CD4-positive, alpha-beta T cell treated with Interleukin-4 for 1 hour (primary cell): ENCODE measurements at places on chromosomes 2 and 18.

- no peak for DNase-seq
Measured at GRCh38 chr18:31255953-31256352, 62.0 kb upstream of the DSG1 start.

DNA sequence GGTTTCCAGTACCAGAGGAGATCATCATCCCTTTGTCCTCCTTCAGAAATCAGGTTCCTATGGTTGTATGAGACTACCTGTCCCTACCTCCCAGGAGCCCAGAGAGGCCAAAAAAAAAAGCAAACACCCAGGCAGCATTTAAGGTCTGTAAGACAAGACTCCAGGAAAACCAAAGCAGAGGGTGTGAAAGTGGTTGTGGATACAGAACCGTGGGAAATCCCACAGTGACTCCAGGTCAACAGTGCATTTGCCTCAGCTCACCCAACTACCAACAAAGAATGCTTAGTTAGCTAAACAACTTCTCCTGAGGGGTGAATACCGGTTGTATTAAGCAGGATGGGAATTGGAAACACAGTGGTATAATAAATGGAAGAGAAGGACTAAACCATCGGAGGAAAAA, 83.6 kb downstream of the LBH start:
- DNase-seq = no peak

GRCh38 chr2:55111570-55112228, 61.4 kb upstream of the RTN4 start:
- peak; percentile 60 for DNase-seq

DNA sequence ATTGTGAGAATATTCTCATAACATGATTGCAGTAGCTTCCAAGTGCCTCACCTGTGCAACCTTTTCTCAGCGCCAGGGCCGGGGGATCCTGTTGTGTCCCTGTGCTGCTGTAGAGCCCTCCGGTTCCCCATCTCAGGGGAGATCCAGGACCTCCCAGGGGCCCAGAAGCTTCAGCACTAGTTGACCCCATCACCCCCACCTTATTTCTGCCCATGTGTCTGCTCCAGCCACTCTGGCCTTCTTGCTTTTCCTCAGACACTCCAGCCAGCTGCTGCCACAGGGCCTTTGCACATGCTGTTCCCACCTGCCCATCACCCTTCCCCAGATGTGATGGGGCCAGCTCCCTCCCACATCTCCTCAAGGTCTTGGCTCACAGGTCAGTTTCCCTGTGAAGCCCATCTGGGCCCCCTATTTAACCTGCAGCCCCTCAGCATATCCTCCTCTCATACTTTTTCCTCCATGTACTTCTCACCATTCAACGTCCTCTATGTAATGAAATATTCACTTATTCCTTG, 226.5 kb downstream of the SEPTIN10 start:
- no peak for DNase-seq

- DNase-seq = no peak
Measured at GRCh38 chr18:58101291-58101794, 57.3 kb downstream of the NEDD4L start.

DNA sequence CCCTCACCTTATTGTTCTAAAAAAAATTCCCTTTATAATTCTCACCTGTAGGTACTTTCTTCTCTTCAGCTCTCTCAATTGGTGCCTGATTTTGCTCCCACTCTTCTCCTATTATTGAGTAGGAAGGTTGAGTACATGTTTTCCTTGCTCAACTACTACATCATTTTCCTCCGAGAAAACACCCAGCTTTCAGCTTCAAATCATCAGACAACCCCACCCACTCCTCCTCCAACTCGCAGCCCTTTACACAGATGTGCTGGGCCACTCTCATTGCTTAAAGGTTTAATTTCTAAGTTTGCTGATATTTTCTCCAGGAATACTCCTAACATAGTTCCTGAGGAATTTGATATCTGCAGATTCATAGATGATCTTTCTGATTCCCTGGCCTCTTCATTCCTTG, 734.4 kb upstream of the ZEB2 start:
- DNase-seq = no peak

DNA sequence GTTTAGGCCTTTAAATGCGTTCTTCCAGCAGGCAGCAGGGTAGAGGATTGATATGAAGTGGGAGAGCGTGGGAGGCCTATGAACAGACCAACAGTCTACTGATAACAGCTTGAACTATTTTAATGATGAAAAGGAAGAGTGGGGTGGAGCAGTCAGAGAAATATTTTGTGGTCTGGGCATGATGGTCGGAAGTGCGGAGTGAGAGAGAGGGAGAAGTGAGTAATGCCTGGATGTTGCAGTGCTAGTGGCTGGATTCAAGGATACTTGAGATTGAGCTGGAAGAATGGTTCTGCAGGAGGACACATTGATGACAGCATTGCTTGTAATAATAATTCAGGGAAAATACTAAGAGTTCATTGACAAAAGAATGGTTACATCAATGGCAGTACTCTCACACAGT, 151.0 kb upstream of the DAPL1 start:
- DNase-seq = no peak

GRCh38 chr2:223856584-223856983, 19.2 kb upstream of the AP1S3 start:
- DNase-seq = no peak

- DNase-seq = no peak
Measured at GRCh38 chr2:240921995-240922244, 15.8 kb downstream of the CROCC2 start.

- DNase-seq = no peak
Measured at GRCh38 chr2:157991932-157992331, 109.7 kb upstream of the UPP2 start.

- DNase-seq = no peak
Measured at GRCh38 chr2:207802650-207803049, 32.9 kb upstream of the FZD5 start.

DNA sequence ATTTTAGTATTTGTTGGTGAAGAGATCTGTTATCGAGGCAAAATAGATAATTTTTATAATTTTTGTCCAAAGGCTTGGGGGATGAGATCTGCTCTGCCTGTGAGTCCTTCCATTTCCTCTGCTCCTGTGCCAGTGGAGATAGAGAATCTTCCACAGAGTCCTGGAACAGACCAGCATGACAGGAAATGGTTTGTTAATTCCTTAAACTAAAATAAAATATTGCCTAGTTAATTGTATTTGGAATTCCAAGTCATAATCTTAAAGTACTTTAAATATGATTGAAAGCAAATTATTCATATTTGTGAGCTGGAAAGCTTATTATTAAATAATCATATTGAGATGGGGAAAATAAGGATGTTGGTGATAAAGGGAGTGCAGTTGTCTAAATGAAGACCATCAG, 87.8 kb downstream of the EPB41L5 start:
- DNase-seq = no peak

- DNase-seq = no peak
Measured at GRCh38 chr18:56389190-56389589, 249.2 kb downstream of the TXNL1 start.

DNA sequence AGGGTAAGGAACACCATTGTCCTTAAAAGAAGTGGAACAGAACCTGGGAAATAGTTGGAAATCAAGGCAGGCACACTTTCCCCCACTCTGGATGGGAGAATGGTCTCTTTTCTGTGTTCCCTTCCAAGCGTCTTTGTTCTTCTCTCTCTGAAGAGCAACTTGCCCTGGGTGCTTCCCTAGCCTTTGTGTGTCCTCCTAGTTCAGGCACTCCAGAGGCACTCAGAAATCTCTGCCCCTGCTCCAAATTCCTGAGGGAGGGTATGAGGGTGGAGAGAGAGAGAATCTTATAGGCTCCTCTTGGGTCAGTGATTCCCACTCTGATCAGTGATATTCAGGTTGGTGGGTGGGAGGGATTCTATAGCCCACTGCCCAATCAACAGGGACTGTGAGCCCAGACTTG, 8.8 kb upstream of the SIX2 start:
- DNase-seq = no peak

- no peak for DNase-seq
Measured at GRCh38 chr2:140473851-140474250, 1657.0 kb downstream of the LRP1B start.

DNA sequence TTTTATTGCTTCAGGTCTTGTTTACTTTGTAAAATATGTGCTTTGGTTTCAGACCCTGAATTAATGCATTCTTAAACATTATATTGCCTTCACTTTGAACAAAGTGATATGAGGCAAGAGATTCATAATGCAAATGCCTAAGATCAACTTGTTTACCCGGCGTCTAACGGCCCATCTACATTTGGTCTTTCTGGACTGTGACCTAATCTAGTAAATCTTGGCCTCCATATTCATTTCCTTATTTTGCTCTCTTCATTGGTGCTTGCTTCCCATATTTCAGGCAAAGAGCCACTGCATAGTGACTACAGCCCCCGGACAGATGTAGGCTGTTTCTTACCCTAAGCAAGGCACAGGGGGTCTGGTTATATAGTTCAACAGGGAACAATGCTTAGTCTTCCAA, 53.0 kb upstream of the SLC39A10 start:
- DNase-seq = no peak
